ENCODE measurements at places on chromosomes 4 and X.

DNA sequence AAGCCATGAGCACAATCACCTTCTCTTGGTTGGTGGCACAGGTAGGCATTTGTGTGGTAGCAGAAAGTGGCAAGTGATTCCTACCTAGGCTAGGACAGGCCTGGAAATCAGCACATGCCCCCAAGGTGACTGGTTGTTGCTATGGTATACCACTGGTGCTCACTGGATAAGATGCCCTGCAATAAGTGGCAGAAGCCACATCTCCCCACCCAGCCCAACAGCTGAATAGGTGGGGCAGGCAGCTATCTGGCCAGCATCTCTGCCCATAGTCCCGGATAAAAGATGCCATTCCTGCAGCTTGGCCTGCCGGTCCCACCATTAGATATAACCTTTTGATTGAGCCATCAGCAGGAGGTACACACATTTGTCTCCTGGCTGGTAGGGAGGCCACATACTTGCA is 21.1 kb downstream of the AMER1 start:
- DNase-seq: no peak

GRCh38 chrX:24876530-24877287 is 139.1 kb downstream of the ARX start:
- DNase-seq: no peak

- DNase-seq: no peak
These were observed 238.8 kb downstream of the GPC3 start for GRCh38 chrX:133746593-133746992.

DNA sequence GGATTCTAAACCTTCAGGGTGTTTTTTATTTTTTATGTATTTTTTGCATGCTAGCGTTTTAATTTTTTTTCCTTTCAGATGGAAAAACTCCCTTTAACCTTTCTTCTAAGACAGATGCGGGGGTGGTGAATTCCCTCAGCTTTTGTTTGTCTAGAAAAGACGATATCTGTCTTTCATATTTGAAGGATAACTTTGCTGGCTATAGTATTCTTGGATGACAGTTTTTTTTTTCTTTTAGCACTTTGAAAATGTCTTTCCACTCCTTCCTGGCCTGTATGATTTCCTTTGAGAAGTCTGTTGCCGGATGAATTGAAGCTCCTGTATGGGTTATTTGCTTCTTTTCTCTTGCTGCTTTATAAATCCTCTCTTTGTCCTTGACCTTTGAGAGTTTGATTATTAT is 26.6 kb downstream of the PSAPL1 start:
- no peak for DNase-seq

DNA sequence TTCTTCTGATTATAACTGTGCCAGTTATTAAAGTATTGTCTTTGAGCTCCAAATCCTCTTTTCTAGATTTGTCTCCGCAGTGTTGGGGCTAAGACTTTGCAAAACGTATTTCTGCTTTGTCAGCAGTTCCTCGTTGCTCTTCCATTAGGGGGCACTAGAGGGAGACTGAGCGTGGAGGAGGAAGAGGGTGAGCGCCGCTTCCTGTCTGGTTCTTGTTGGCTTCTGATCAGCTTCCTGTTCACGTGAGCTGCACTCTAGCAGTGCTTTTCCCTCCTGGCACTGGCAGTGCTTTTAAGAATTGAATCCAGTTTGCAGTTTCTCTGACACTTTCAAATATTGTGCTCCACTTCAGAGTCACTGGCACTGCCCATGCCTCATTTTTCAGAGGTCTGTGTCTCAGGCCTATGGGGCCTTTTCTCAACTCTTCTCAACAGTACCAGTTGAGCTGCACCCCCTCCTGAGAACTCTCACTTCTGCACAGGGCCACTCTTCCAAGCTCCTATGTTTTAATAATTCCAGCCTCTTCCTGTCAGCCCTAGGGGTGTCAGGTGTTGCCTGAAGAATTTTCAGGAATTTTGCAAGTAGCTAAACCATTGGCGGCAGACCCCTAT is 54.4 kb upstream of the LCORL start:
- DNase-seq: peak; percentile 26

DNA sequence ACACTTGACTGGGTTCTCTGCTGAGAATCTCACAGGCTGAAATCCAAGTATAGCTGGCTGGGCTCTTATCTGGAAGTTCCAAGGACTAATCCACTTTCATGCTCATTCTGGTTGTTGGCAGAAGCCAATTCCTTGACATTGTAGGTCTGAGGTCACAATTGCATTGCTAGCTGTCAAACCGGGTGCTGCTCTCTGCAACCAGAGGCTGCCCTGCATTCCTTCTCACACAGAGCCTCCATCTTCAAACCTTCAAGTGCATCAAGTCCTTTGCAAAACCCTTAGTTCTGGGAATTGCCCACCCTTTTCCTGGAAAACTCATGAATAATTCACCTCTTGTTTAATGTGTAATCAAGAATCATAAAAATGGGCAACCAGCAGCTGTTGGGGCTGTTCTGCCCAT is 404.2 kb downstream of the KCNIP4 start:
- DNase-seq: no peak

GRCh38 chr4:56768316-56768715 is 53.2 kb downstream of the SPINK2 start:
- DNase-seq: no peak

DNA sequence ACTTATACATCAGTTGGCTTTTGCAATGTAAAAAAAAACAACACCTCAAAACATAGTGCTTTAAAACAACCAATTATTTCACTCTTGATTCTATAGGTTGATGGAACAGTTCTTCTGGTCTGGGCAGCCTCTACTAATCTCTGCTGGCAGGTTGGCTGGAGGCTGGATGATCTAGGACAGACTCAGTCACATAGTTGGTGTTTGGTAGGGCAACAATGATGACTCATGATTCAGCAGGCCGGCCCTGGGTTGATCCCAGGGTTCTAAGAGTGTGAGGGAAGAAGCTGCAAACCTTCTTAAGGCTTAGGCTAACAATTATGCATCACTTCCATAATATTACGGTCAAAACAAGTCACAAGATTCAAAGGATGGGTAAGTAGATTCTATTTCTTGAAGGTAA is 558.2 kb downstream of the ZNF674 start:
- no peak for DNase-seq

DNA sequence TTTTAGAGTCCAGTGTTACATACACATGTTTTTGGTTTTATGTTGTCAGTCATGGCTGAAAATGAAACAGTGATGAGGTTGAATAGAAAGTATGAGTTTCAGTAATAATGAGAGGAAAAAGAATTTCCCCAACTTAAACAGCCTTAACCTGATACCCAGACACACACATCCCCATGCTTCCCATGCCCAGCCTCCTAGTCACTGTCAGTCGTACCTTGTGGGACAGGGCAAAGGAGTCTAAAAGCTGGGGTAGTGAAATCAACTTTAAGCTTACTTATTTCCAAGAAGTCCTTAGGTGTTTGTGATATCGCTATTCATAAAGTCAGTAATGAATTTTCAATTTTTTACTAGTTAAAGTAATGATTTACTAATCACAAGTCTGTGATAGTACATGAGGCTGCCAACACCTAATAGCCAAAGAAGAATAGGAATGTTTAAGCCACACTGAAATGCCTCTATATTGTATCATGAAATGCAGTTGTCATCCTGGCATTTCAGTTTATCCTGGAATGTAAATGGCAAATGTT is 24.3 kb upstream of the GPR34 start:
- DNase-seq: peak; percentile 10

GRCh38 chrX:45768666-45769236 is 568.1 kb upstream of the DIPK2B start:
- no peak for DNase-seq

GRCh38 chrX:12984603-12985319 is 9.9 kb downstream of the TMSB4X start:
- DNase-seq: peak; percentile 49

- no peak for DNase-seq
These were observed 22.2 kb downstream of the CENPC start for GRCh38 chr4:67522851-67523671.

- DNase-seq: no peak
These were observed 412.1 kb upstream of the TECRL start for GRCh38 chr4:64821219-64821976.

DNA sequence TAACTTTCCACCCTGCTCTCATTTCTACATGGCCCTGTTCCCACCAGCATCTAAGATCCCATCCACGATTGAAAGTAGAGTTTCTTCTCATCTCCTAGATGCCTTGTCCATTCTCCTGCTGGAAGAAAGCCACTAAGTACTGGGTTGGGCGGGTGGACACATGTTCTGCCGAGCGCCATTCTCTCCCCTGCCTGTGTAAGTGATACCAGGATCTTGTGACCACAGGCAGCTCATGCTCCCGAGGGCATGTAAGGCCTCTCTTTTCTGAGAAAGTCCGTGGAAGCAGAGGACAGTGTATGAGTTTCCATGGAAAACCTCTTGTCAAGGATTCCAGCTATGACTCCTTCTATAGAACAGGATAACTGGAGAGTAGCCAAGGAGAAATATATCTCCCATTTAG is 3.3 kb upstream of the SLC25A4 start:
- no peak for DNase-seq

DNA sequence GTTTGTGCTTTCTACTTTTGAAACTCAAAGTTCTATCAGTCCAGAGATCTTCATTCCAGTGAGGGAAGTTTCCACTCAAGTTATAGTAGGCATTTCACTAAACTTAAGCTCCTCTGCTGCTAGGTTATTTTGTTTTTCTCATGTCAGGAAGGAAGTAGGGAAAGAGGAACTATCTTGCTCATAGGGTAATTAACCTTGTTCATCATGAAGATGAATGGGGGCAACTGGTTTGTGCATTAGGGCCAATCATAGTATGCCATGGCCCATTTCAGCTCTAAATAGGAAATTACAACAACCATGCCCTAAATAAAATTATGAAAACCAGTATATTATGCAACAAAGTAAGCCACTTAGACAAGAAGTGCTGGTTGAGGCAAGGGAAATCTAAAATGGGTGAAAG is 804.7 kb upstream of the NDST4 start:
- DNase-seq: no peak

GRCh38 chr4:138406876-138407275 is 164.7 kb upstream of the SLC7A11 start:
- DNase-seq: no peak

DNA sequence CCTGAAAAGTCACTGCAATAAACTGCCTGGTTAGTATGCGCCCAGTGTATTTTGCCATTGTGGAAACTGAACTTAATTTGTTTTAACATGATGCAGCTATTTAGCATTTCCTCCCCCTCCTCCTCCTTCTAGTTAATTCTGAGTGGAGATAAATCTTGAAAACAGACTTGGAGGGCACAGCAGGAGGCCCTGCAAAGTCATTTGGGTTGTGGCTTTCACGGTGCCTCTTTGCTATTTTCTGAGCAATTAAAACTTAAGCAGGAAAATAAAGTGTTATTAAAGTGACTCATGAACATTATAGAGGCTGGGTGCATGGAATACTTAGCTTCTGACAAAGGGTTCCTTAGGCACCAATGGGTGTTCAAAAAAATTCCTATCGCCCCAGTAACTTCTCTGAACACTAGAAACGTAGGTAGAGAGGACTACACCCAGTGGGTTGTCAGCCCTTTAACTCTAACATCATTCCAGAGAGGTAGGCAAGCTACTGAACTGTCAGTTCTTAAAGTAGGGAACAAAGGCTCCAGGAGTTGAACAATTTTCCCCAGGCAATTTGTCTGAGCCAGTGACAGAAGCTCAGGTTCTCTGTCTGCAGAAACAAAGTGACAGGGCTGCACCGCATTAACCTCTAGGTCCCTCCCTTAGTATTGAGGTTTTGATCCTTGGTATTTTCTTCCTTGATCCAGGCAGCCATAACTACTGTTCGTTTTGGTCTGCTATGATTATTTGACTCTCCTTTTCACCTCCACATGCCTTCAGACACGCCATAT is 158.3 kb upstream of the KIT start:
- DNase-seq: no peak

GRCh38 chrX:153674219-153674851 is 722 bp upstream of the PNCK start:
- DNase-seq: no peak

DNA sequence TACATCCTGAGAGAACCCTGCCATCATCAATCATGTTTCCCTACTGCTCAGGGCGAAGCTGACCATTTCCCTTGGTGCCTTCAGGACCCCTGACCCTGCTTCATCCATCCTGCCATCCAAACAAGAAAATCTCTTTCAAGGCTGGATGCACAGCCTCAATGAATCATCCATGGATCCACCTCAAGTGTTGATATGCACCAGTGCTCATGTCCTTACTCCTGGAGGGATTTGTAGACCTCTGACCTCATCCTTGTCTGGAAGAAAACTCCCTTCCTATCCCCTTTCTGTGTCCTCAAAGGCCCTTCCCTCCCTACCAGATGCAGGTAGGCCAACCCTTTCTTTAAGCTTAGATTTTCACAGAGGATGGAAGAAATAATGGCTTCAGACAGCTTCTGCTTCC is 24.6 kb downstream of the BEX3 start:
- DNase-seq: no peak

- no peak for DNase-seq
These were observed 7.8 kb downstream of the QDPR start for GRCh38 chr4:17504081-17504480.

DNA sequence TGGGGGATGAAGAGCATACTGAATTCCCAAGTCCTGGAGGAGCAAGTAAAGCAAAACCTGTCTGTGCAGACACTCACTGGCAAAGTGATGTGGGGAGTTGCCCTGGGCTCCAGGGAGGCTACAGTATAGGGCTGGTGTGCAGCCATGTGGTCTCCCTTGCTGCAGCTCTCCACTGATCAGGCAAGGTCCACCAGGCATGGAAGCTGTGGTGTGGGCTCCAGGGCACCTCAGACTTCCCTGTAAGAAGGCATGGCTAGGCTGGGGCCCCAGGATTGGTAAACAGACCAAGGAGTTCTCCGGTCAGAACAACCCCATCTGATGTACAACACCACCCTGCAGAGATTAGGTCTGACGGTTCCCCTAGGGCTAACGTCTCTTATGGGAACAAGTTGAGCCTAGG is 241.9 kb upstream of the NDST4 start:
- DNase-seq: no peak

- DNase-seq: no peak
These were observed 542.8 kb downstream of the GALNTL6 start for GRCh38 chr4:172356016-172356415.

GRCh38 chr4:173536808-173537429 is 6.9 kb upstream of the HAND2 start:
- DNase-seq: no peak

- DNase-seq: no peak
These were observed 68.3 kb downstream of the AFAP1 start for GRCh38 chr4:7871356-7871755.

- DNase-seq: no peak
These were observed 571 bp downstream of the TLR6 start for GRCh38 chr4:38856046-38856445.

DNA sequence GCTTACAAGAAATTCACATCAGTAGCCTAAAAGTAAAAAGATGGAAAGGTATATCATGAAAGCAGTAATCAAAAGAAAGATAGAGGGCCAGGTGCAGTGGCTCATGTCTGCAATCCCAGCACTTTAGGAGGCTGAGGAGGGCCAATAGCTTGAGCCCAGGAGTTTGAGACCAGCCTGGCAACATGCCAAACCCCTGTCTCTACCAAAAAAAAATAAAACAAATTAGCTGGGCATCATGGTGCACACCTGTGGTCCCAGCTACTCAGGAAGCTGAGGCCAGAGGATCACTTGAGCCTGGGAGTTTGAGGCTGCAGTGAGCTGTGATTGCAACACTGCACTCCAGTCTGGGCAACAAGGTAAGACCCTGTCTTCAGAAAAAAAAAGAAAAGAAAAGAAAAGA is 55.5 kb downstream of the GSPT2 start:
- no peak for DNase-seq

Measured in activated naive CD8-positive, alpha-beta T cell treated with anti-CD3 and anti-CD28 coated beads, Interleukin-2, amount 50 U/mL, for 24 hours (primary cell).